Foreskin keratinocyte (primary cell): ENCODE measurements at places on chromosomes 2 and 18. TPM values are rescaled to one million over a fixed set of nuclear protein-coding genes. Genes with fewer than 3 reads are reported as not detected.

The FAM124B gene
- polyA plus RNA-seq: not detected in 2 replicates

DNA sequence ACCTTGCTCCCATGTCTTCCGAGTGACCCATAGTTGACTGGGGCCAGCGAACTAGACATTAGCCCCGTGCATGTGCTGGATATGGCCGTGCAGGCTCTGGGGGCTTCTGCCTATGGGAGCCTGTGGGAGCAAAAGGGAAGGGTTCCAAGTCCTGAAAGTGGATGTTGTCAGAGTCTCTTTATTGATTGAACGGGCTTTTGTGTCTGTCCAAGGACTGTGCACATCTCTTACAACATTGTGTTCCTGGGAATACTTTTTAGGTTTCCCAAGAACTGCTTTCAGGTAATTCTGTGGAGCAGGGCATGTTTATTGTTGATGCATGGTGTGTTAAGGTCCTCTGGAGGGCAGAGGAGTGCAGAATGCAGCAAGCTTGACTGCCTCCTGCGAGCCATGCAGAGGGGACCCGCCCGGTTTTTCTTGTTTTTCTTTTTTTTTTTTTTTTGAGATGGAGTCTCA, 5.0 kb downstream of the RNF144A start:
- peak; percentile 25 for DNase-seq

The IL18RAP gene
- not detected in 2 replicates for polyA plus RNA-seq

The TXNDC2 gene
- polyA plus RNA-seq: 0.02 TPM in 1 of 2 replicates, not detected in the other

GRCh38 chr2:24881623-24882022, 38.4 kb downstream of the ADCY3 start:
- DNase-seq: no peak

DNA sequence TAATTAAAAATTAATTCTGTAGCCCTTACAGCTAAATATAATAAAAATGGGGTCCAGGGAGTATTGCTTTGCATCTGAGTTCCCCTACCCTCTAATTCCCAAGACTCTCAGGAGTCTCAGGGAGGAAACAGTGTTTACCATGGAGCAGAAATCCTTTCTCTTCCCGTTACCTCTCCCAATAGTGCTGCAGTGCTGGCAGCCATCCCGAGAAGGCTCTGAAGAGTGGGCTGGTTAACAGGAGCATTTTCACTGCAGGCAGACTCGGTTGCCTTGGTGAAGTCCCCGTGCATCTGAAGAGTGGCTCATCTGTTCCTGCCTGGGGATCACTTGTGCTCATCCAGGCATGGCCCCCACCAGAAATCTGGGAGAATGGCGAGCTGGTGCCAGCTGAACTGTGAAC, 41.8 kb upstream of the TMEM178A start:
- DNase-seq: no peak

GRCh38 chr2:46875226-46875899, 40.2 kb downstream of the MCFD2 start:
- no peak for DNase-seq

The C1QL2 gene
- not detected in 2 replicates for polyA plus RNA-seq

GRCh38 chr2:28979576-28980366, 1.3 kb upstream of the TOGARAM2 start:
- DNase-seq: no peak

The DLX1 gene
- polyA plus RNA-seq: 5.9 and 6.5 TPM in 2 replicates

- DNase-seq: no peak
Measured at GRCh38 chr2:231614559-231615057, 21.9 kb downstream of the TEX44 start.

- DNase-seq: no peak
Measured at GRCh38 chr2:240121190-240121589, 14.9 kb downstream of the COPS9 start.

GRCh38 chr2:190533968-190534309, 583 bp downstream of the NEMP2 start:
- peak; percentile 42 for DNase-seq

DNA sequence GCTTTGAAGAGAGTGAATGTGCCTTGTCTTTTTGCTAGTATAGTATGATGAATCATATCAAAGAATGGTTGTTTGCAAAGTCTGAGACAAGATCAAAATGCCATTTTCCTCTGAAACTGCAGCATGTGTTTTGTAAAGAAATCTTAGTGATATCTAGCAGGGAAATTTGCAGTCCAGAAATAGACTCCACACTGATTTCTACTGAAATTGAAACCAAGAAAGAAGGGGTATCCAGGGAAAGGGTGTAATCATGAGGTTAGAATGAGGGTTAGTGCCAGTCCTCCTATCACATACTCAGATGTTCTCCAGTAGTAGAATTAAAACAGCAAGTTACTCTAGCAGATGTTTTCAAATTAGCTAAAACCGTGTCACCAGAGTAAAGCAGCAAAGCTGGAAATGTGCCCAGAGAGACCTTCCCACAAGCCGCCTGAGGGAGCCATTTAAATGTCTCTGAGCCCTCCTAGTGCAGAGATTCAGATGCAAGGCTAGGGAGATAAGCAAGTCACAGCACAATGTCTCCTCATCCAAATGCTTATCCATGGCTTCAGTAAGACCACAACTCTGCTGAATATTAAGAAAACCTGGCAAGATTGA, 4.9 kb downstream of the DLGAP1 start:
- DNase-seq: no peak

The SULT1C4 gene
- polyA plus RNA-seq: not detected in 2 replicates

- DNase-seq: no peak
Measured at GRCh38 chr2:241728000-241728399, 6.4 kb upstream of the D2HGDH start.

DNA sequence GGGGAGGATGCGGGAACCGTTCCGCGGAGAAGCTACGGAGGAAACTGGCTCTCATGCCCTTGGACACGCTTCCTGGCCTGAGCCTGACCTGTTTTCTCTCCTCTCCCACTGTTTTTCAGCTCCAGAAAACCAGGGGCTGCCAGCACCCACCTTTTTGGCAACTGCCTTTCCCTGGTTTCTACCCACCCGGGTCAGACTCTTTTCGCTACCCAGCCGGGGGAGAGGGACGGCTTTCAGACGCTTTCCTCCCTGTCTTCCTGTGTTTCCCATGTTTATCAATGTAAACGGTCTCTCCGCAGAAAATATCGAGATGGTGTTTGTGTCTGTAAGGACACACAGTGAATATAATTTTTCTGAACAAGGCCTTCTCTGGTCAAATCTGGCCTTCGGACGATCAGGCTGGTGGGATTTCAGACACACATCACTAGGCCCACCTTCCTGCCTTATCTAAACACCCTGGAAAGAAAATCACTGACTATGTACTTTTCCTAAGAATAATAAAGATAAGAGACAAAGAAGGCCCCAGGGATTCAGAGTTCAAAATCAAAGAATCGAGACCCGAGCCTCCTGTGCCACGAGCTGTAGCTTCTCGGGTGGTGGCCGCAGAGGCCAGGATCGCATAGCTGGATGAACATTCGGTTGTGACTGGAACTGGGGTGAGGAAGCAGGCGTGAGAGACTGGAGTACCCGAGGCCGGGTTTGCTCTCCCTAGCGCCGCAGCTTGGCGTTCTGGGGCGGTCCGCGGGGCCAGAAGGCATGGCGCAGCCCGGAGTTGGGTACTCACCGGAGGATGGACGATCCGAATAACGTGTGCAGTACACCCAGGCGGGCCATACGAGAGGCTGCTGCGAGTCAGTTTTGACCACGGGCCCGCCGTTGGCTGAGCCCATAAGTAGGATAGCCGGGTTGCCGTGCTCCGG, 1.7 kb downstream of the EN1 start:
- no peak for DNase-seq

DNA sequence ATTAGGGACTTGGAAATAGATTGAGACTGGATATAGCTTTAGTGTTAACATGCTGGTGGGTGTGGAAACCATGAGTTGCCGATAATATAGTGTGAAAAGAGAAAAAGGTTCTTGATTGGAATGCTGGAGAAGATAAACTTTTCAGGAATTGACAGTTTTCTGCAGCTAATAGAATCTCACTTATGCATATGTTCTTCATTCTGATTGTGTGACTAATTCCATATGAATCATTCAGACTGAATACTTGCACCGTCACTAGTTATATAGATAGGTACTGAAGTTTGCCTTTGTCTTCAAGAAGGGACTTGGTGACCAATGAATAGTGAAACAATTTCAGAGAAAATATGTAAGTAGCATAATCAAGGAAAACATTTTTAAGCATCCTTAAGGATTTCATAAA, 225.7 kb upstream of the FOSL2 start:
- DNase-seq: peak; percentile 68

The DSC1 gene
- 0.04 and 0.07 TPM in 2 replicates for polyA plus RNA-seq

- DNase-seq: no peak
Measured at GRCh38 chr2:237669628-237670392, 42.4 kb downstream of the LRRFIP1 start.

GRCh38 chr2:20940856-20941255, 103.0 kb downstream of the APOB start:
- no peak for DNase-seq

DNA sequence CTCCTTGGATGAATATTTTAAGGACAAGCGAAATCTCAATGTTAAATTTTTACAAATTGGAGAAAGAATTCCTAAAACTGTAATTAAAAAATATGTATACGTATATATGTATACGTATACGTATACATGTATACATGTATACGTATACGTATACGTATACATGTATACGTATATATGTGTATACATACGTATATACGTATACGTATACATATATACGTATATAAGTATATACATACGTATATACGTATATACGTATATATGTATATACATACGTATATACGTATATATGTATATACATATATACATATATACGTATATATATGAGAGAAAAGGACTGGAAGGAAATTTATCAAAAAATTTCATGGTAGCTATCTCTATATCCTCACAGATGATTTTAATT, 110.2 kb upstream of the ACKR3 start:
- DNase-seq: no peak
